Cerebellum (tissue), 4 donors: ENCODE measurements at places on chromosomes 6 and 20.

DNA sequence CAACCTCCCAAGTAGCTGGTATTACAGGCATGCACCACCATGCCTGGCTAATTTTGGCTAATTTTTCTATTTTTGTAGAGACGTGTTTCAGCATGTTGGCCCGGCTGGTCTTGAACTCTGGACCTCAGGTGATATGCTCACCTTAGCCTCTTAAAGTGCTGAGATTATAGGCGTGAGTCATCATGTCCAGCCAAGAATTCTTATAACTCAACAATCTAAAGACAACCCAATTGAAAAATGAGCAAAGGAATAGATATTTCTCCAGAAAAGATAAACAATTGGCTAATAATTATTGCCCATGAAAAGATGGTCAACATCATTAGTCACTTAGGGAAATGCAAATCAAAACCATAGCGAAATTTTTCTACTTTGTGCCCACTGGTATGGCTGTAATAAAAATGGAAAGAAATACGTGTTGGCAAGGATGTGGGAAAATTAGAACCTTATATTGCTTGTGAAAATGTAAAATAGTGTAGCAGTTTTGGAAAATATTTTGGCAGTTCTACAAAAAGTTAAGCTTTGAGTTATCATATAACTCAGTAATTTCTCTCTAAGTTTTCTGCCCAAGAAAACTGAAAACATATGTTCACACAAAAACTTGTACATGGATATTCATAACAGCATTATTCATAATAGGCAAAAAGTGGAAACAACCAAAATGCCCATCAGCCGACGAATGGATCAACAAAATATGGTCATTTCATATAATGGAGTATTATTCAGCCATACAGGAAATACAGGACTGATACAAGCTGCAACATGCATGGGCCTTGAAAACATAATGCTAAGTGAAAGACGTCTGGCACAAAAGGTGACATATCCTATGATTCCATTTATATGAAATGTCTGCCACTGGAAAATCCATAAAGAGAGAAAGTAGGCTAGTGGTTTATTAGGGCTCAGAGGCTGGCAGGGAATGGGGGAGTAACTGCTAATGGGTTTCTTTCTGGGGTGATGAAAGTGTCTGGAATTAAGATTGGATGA lies 87.8 kb downstream of the UTRN start:
- DNase-seq, result no peak

DNA sequence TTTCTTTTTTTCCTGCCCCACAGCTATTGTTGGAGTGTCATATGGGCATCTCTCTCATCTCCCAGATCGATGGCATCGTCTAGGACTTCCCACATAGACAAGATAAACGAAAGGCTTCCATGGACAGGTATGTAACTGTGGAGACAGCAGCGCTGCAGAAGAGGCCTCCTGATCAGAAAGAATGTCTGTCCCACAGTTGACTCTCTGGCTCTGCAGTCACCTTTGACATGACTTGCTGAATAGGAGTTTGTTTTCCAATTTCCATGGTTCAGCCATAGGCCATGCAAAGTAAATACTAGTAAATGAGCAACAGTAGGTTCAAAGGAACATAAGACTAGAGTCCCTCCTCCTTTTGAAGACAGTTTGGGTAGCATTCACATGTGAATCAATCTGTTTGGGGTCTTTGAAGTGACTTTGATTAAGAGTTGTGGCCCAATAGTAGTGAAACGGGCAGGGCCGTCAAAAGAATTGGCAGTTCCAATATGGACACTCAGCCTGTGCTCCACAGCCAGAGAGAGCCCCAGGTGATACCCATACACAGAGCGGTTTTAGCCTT lies 134.7 kb upstream of the IFNGR1 start:
- no peak for DNase-seq

DNA sequence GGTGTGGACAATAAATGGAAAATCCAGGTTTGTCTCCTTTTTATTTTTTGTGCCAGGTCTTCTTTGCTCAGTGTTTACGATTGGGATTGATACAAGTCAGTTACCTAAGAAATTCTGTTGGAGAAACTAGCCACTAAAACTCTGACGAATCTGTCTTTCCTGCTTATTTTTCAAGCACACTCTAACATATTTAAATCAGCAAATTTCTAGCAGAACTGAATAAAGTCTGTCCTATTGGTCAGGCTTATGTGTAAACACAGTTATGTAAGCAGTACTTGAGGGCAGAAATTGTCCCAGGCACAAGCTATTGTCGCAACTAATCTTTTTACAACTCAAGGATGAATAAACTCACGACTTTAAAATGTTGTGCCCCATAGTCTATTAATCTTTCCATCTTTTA lies 12.1 kb upstream of the EXOC2 start:
- DNase-seq, result no peak

GRCh38 chr20:7031222-7031621 lies 263.7 kb downstream of the BMP2 start:
- DNase-seq, result no peak

DNA sequence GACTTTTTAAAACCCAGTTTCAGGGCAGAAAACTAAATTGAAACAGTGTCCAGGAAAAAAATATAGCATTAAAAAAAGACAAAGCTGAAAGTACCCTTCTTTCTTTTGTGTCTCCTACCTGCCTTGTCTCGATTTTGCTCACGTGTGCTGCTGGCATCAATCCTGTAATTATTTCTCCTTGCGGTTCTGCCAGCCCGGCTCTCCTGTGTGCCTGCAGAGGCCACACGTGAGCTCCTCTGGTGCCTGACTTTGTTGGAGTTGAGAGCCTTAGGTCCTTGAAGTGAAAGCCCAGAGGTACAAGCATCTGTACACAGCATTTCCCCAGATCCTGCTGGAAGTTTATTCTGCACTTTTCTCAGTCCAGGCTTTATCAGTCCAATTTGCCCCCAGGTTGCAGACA lies 36.5 kb downstream of the GHRH start:
- DNase-seq, result no peak

GRCh38 chr6:108167449-108168089 lies 1.7 kb downstream of the NR2E1 start:
- no peak for DNase-seq

DNA sequence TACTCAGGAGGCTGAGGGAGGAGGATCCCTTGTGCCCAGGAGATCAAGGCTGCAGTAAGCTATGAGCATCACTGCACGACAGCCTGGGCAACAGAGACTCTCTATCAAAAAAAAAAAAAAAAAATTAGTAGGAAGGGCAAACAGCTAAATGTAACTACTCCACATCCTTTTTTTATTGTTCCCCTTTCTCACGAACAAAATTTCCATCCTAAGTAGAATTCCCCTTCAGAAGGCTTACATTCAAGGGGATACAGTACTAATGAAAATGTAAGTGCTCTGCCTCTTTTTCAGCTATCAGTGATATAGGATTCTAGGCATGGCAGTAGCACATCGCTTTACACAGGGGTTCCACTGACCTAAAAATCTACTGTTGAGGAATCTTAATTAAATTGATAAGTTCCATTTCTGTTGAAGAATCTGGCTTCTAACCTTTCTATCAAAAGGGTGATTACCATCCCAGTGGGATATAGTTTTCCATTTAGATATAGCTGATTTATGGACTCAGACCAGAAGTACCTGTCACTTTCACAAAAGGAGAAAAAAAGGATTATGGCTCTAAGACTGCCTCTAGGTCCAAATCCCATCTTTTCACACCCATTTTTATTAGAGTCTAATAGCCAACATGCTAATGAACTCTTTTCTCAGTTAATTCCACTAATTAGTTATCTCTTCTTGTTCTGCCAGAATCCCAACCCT lies 2.6 kb downstream of the B4GALT5 start:
- no peak for DNase-seq

DNA sequence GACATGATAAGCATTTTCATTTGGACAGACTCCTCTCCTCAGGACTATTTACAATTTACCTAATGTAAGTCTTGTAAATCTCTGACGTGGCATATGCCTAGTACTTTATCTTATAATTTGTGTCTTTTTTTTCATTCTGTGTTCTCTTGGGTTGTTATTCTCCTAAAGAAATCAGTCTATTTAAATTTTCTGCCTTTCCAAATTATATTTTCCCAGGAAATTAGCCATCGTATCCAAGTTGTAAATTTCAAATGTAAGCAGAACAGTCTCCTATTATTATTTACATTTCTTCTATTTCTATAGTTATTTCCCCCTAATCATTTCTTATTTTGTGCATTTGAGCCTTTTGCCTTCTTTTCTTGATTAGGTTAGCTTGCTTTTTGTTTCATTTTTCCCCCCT lies 17.5 kb upstream of the BCAS4 start:
- no peak for DNase-seq

GRCh38 chr6:34339971-34340370 lies 52.5 kb downstream of the NUDT3 start:
- no peak for DNase-seq

DNA sequence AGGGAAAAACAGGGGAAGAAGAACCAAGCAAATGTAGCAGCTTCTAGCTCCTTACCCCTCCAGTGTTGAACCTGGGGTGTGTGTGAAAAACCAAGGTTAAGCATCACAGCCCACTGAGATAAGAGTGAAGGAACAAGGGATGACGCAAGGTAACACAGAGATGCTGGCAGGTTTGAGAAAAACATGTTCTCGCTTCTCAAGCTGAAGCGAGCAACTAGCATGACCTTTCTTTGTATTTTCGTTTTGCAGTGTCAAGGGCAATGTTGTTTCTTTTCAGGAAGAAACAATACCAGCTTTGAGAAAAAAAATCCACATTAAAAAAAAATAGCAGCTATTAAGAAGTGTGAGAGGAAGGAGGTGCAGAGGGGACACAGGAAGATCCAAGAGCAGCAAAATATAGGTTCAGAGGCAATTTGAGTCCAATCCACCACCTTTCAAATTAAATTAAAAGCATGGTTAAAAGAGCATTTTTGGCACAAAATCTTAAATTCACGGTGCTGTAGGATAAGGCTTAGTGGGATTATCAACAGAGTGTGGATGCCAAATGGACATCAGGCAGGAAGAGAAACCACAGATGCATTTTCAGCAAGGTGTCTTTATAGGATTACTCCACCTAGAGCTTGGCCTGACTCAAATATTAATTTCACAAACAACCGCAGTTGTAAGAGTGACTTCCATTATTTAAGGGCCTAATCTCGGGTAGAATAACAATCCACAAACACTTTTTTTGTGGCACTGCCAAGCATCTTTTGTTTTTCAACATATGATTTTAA lies 70.9 kb downstream of the SYNE1 start:
- DNase-seq, result peak; percentile 74

GRCh38 chr6:16602035-16602434 lies 159.2 kb downstream of the ATXN1 start:
- DNase-seq, result no peak

GRCh38 chr6:87908978-87909811 lies 138.4 kb upstream of the SPACA1 start:
- DNase-seq, result no peak

- DNase-seq, result no peak
Observed at GRCh38 chr6:90139272-90139817, 157.3 kb downstream of the BACH2 start.

GRCh38 chr20:61922411-61922810 lies 143.3 kb downstream of the TAF4 start:
- no peak for DNase-seq

GRCh38 chr20:42193119-42193518 lies 574.9 kb upstream of the CHD6 start:
- no peak for DNase-seq

- DNase-seq, result peak; percentile 35
Observed at GRCh38 chr6:155177363-155177961, 86.4 kb upstream of the CLDN20 start.

GRCh38 chr6:29295623-29296022 lies 5.9 kb upstream of the OR14J1 start:
- no peak for DNase-seq

GRCh38 chr6:80744213-80744612 lies 637.7 kb downstream of the BCKDHB start:
- DNase-seq, result no peak

- peak; percentile 67 for DNase-seq
Observed at GRCh38 chr6:13873288-13874190, 51.2 kb upstream of the RNF182 start.
